ENCODE measurements at places on chromosomes 5 and 9.

- no peak for DNase-seq
Observed at GRCh38 chr9:77802515-77803293, 154.6 kb upstream of the GNA14 start.

DNA sequence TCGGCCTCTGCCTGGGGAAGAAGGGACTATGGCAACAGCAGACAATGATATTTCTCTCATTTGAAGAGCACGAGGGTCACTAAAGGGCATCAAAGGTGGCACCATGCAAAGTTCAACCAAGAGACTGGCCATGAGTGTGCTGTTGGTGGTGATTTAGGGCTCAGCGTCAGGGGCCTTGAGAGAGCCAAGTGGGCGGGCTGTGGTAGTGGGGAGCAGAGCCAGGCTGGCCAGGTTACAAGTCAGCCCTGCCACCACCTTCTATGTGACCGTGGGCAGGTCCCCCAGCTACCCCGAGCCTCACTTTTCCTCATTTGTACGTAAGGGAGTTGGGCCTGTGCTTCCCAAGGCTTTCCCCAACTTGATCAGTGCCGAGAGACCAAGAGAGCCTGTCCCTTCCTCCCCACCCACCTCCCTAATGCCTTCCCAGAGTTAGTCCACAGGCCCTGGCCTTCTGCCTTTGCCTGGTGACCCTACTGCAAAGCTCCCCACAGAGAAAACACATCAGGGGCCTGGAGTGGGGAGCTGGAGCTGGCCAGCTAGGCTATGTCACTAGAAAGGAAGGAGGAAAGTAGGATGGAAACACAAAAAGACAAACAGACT lies 104.3 kb downstream of the PDE6A start:
- no peak for DNase-seq

DNA sequence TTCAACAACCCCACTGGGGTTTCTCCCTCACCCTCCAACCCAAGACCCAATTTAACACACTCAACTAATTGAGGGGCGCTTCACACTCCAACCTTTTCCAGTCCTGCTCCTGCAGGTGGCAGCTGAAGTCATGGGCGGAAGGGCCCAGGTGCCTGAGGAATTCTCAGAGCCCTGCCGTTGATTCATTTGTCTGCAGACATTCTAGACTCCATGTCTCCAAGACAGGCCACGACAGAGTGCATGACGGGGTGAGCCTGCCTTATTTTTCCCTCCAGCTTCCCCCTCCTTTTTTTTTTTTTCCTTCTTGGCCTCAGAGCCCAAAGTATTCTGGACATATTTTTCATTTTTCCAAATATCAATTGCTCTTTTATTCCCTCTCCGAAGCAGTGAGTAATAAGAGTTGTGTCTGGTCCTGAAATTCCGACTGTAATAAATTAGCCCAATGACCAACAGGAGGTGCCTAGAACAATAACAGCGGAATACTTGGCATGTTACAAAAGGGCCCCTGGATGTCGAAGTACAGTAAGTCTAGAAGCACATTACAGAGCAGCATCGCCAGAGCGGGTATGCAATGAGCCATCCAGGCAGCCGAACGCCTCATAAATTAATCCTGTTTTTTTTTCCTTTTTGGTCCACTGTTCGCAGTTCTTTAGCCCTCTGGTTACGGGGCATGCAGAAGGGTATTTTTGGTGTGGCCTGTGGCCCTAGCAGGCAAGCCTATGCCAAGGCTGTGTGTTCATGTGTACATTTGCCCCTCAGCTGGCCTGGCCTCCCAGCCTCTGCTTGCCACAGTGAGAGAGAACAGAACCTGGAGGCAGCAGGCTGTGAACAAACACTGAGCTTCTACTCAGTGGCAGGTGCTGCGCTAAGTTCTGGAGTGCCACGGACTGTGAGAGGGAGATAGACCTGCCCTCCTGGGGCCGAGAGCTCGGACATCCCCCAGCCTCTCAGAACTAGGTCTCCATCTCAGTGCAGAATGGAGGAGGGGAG lies 8.6 kb upstream of the SMIM23 start:
- DNase-seq: no peak

GRCh38 chr5:75053054-75053303 lies 621 bp upstream of the GCNT4 start:
- peak; percentile 44 for DNase-seq

All from CD4-positive, alpha-beta T cell (primary cell).